ENCODE measurements at places on chromosomes 1 and 21.

- no peak for DNase-seq
Measured at GRCh38 chr21:41761934-41762635, 4.8 kb downstream of the RIPK4 start.

- DNase-seq = peak; percentile 71
Measured at GRCh38 chr21:42096566-42096965, 25.4 kb downstream of the UMODL1 start.

DNA sequence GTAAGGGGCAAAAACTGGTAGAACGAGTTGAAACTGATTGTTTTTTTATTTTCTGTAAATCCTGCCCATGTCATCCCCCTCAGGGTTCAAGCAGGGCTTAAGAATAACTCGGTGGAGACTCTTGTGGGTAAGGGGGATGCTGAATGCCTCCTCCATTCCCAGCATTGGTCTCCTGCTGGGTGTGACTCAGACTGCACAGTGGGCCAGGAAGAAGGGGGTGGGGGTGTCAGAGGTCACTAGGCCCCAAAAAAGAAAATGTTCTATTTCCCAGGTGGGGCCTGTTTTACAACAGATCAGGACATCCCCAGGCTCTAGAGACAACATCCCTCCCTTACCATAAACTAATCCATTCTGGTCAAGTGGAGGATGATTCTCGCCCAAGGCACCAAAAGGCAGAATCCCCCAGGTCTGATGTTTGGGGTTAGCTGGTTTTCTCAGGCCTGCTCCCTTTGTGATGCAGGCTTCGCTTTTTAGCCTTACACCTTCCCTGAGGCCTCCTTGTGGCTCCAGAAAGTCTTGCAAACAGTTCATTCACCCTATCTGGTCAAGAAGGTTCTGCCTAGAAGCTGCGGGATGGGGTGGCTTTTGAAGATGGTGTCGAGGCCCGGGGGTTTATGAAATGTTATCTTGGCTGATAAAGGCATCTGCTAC is 10.7 kb upstream of the GRHL3 start:
- DNase-seq = no peak

- peak; percentile 11 for DNase-seq
Measured at GRCh38 chr1:93845538-93846205, 33.3 kb downstream of the DNTTIP2 start.
